ENCODE measurements at places on chromosomes 16 and 17. TPM values are rescaled to one million over a fixed set of nuclear protein-coding genes. Genes with fewer than 3 reads are reported as not detected.

DNA sequence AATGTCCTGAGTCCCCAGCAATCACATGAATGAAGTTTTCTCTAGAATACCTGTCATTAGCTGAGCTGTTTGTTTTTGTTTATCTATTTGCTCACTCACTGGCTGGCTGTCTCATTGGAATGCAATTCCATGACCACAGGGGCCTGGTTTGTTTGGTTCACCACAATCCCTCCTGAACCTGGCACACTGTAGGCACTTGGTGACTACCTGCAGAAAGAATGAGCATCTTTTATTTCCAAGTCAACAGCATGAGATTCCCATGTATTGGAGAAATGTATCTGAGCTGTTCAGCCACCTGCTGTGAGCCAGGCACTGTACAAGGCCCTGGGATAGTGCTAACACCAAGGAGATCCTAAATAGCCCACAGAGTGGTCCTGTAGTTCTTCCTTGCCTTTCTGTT lies 345.1 kb downstream of the XYLT1 start:
- no peak for DNase-seq

GRCh38 chr17:57569853-57570252 lies 175.2 kb downstream of the CCDC182 start:
- DNase-seq: no peak

DNA sequence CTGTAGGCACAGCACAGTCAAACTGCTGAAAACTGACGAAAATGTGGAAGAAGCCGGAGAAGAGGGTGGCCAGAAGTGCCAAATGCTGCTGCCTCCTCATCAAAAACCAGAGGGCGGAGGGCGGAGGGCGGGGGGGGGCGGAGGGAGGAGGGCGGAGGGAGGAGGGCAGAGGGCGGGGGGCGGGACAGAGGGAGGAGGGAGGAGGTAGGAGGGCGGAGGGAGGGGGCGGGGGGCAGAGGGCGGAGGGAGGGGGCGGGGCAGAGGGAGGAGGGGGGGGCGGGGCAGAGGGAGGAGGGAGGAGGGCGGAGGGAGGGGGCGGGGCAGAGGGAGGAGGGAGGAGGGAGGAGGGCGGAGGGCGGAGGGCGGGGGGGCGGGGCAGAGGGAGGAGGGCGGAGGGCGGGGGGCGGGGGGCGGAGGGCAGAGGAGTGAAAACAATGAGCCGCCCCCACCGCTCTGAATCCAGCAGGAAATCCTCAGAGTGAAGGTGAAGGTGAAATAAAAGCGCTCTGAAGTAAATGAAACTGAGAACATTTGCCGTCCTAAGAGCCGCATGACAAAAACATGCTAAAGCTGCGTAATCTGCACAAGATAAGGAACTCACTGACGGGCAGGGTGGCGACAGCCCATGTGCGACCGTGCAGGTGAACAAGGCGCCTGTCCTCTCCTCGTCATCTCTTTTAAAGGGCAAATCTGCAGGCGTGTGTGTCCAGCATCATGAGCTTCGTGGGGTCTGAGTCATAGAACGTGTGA lies 22.6 kb upstream of the CBFA2T3 start:
- DNase-seq: no peak

- DNase-seq: no peak
Measured at GRCh38 chr17:8674344-8675305, 44.1 kb upstream of the MYH10 start.

The SKAP1 gene
- total RNA-seq: 17.0 TPM

The VTN gene
- 0.40 TPM for total RNA-seq

The NUTF2 gene
- total RNA-seq: 47.7 TPM
